ENCODE measurements at places on chromosomes 12 and 14. TPM values are rescaled to one million over a fixed set of nuclear protein-coding genes. Genes with fewer than 3 reads are reported as not detected.

- ATAC-seq, result no peak
Observed at GRCh38 chr14:77979171-77979570, 179.3 kb downstream of the ADCK1 start.

DNA sequence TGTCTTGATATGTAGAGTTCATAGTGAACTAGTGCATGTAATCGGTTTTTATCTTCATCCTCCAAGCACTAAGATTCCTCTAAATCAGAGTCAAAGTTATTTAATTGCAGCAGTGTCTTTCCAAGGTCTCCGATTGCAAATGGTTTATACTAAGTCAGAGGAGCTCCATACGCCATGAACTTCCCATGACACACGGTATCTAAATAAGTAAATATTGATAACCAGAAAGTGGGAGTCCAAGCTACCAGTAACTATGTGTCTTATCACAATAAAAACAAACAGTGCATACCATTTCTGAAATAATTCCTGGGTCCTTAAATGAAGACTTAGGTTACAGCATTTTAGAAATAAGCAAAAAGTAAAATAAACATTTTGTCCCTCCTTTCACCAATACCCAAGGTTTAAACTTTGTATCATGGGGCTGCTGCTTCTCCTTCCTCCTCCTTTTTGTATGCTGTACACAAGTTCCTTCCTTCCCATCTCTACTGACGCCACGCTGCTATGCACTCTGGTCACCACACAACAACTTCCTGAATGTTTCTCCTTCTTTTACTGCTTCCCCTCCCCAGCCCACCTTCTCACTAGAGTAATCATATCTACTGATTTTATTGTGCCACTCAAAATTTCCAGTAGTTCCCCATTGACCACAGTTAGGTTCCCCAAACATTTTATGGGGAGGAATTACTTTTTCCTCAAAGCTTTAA is 10.7 kb downstream of the NR1H4 start:
- no peak for ATAC-seq

DNA sequence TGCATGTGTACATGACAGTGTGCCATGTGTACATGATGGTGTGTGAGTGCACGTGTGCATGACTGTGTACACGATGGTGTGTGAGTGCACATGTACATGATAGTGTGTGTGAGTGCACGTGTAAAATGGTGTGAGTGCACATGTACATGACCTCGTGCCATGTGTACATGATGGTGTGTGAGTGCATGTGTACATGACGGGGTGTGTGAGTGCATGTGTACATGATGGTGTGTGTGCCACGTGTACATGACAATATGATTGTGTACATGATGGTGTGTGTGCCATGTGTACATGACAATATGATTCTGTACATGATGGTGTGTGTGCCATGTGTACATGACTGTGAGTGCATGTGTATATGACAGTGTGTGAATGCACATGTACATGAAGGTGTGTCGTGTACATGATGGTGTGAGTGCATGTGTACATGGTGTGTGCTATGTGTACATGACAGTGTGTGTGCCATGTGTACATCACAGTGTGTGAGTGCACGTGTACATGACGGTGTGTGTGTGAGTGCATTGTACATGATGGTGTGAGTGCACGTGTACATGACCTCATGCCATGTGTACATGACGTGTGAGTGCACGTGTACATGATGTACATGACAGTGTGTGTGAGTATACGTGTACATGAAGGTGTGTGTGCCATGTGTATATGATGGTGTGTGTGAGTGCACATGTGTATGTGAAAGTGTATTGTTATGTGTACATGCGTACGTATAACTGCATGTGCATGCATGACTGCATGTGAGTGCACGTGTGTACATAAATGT is 46.3 kb downstream of the FBRSL1 start:
- ATAC-seq, result no peak

GRCh38 chr14:85531141-85531586 is 1.2 kb downstream of the FLRT2 start:
- ATAC-seq, result peak; percentile 28

DNA sequence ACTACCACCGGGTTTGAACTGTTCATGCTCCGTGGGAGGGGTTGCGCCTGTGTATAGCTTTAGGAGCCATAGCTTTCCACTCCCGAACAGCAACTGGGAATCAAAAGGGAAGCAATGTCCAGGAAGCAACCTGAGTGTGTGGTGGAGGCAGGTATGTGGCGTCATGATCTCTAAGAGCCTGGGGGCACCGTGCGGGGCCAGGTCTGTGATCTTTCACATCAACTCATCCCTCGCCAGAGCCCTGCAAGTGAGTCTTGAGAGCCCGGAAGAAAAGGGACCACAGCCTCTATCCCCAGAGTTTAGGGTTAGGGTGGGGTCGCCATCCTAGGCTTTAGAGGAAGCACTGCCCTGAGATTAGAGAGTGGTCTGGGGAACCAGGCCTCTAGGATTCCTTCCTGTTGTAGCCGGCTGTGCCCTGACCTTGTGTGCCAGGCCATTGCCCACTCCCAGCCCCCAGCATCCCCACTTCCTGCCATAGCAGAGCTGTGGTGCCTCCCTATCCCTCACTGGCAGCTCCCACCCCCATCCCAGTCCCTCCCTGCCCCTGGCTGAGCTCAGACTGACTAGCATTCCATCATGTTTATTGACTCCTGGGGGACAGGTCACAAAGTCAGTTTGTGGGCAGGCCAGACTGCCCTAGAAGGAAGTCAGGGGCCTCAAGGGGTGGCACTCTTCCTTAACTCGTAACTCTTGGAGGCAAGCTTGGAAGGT is 745 bp upstream of the ADCY4 start:
- no peak for ATAC-seq

GRCh38 chr12:12070674-12071656 is at the start of gene BCL2L14:
TSS of gene BCL2L14 (plus strand) at chr12:12070939. CDS start at chr12:12079306, 8,367 bp downstream.
- no peak for ATAC-seq

DNA sequence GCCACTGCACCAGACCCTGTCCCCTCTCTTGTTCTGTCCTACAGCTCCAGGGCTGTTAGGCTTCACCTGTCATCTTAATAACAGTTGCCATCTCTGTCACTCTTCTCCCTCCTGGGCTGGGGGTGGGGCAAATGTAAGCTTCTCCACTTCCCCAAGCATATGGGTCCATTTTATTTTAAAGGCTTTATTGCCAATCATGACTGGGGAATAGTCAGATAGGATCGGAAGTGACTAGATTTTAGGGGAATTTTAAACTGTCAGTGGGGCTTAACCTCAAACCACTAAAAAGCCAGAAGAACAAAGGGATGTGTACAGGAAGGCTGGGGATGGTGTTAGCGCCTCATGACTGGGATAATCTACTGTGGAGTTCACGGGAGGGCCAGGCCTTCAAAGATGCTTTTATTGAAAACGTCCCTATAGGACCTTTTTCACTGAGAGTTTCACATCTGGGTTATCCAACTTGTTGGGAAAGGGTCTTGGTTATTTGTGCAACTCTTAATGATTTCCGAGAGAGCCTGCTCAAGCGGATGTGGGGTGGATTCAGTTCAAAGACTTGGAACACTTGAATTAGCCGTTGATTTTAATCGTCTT is 41.6 kb downstream of the CHST11 start:
- ATAC-seq, result no peak

GRCh38 chr12:107843351-107844311 is 69.1 kb downstream of the ASCL4 start:
- peak; percentile 67 for ATAC-seq

DNA sequence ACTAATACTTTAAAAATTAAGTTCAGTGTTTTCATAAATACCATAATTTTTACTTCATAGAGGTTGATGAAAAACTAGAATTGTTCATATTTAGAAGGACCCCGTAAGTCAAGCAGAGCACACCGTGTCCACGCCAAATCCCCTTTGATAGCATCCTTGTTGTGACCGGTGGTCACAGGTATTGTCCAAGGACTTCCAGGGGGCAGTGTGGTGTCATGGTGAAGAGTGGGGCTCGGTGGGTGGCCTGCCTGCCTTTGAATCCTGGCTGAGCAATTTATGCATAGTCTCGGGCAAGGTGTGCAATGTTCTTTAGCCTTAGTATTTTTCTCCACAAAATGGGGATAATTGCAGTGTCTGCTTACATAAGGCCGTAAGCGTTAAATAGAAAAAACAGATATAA is 169.9 kb downstream of the KTN1 start:
- no peak for ATAC-seq

DNA sequence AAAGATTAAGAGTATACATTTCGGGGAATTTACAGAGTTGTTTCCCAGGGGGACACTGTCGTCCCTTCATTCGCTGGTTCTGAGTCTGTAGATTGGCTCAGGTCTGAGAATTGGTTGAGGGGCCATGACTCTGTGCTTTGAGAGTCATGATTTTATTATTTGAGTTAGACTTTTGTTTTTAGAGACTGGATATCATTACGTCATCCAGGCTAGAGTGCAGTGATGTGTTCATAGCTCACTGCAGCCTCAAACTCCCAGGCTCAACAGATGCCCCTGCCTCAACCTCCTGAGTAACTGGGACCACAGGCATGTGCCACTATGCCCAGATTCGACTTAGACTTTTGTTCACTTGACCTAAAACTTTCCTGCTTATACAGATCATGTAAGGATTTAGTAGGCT is 112.3 kb upstream of the C14orf180 start:
- no peak for ATAC-seq

GRCh38 chr12:22733756-22734155 is 108.8 kb downstream of the ETNK1 start:
- ATAC-seq, result no peak

GRCh38 chr14:63788011-63788933 is 60.4 kb upstream of the SGPP1 start:
- peak; percentile 18 for ATAC-seq

DNA sequence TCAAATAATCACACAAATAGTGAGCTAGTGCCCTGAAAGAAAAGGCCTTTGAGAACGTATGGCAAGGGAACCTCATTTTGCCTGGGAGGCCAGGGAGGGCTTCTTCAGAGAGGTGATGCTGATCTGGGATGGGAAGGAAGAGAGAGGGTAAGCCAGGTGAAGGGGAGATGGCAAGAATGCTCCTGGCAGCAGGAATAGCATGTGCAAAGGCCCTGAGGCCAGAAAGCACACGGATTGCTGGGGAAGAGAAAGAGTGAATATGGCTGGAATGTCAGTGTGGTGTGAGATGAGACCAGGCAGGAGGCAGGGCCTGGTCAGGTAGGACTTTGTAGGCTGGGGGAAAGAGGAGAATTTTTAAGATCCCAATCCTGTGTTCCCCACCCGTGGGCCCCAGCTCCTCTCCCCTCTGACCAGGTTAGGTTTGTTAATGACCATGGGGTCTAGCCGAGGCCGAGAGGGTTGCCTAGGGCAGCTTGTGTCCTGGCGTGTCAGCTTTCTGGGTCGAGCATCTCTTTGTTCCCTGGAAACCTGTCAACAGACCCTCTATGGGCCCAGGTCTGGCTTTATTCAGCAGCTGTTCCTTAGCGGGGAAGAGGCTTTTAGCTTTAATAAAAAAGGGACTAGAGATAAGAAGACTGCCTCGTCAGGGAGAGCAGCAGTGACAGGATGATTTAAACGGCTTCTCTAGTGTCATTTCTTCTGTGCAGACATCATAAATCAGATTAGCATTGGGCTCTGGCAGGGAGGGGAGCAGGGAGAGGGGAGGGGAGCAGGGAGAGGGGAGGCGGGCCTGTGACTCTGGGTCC is 123.4 kb downstream of the ADCK1 start:
- ATAC-seq, result peak; percentile 92

GRCh38 chr12:115374480-115375185 is 690.7 kb upstream of the TBX3 start:
- ATAC-seq, result peak; percentile 65

DNA sequence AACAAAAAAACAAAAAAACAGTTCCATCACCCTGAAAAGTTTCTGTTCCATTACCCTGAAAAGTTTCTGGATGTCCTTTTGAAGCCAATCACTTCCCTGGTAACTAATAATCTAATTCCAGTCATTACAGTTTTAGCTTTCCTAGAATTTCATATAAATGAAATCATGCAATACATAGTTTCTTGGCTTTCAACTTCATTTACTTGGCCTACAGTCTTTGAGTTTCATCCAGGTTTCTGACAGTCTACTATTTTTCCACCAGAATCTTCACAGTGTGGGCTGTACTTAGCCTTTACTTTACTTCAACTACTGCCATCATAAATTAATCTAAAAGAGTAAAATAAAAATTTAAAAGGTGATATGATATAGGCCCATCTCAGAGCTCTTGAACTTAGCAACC is 55.5 kb downstream of the RPS6KA5 start:
- no peak for ATAC-seq

DNA sequence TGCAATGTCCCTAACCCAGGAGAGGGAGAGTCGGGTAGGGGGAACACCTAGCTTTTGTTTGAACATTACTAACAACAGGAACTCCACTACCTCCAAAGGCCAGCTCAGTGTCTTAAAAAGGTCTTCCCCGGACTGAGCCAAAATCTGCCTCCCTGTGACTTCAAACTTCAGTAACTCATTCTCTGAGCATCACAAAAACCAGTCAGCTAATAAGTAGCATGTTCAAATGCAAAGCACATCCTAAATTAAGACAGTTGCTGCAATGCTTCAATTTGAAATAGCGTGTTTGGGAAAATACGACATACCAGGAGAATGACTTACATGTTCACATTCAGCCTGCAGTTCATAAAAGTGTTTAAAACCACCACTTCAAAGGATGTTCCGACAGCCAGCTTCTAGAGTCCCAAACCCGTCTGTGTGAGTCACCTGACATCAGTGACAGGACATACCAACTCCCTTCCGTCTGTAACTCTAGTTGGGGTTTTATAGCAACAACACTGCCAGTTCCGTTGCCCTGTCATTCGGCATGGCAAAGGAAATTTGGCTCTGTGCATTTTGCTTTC is 13.0 kb downstream of the ZFP36L1 start:
- ATAC-seq, result no peak

DNA sequence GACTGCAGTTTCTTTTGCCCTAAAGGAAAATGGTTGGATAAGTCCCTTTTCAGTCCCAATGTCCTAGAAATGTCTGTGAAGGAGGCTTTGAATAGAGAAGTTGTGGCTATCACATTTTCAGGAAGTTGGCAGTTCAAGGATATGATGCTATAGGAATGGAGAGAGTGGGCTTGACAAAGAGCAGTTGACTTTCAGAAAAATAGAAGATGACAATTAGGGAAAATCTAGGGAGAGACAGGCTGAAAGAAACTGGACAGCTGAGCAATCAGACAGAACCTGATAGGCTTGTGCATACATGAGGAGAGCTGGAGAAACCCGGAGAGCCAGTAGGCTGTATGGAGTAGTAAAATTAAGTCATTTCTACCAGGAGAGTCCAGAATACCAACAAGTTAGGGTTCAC is 50.5 kb downstream of the LMNTD1 start:
- no peak for ATAC-seq

- no peak for ATAC-seq
Observed at GRCh38 chr12:52089491-52089890, 10.0 kb downstream of the SMIM41 start.

The BAZ1A gene
- total RNA-seq, result 19.1 TPM

The ADAMTS20 gene
- total RNA-seq, result not detected

The CLEC4C gene
- total RNA-seq, result 0.52 TPM

The LIN7A gene
- 42.6 TPM for total RNA-seq

The AKAP6 gene
- total RNA-seq, result 66.0 TPM

The FAM186B gene
- 1.8 TPM for total RNA-seq

The OGFOD2 gene
- total RNA-seq, result 10.5 TPM

Data from motor neuron (in vitro differentiated cells).